ENCODE measurements at places on chromosomes 12 and 14. TPM values are rescaled to one million over a fixed set of nuclear protein-coding genes. Genes with fewer than 3 reads are reported as not detected.

DNA sequence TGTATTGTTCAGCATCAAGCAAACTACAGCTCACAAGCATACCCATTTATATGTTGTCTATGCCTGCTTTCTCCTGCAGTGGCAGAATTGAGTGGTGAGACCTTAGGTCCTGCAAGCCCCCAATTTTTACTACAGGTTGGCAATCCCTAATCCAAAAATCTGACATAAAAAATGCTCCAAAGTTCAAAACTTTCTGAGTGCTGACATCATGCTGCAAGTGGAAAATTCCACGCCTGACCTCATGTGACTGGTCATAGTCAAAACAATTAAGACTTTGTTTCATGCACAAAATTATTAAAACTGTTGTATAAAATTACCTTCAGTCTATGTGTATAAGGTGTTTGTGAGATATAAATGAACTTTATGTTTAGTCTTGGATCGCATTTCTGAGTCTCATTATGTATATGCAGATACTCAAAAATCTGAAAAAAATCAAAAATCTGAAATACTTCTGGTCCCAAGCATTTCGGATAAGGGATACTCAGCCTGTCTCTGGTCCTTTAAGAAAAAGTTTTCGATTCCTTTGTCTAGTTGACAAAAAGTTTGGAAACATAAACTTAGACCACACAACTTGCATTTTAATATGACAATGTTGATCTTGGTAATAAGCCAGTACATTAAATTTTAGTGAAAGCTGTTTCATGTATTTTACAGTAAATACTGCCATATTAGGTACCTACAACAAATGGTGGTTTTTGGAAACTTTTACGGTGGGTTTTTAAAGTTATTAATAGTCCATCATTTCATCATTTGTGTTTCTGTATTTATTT is 81.5 kb downstream of the AEBP2 start:
- DNase-seq = no peak

GRCh38 chr14:94171208-94171607 is 2.9 kb upstream of the PPP4R4 start:
- no peak for DNase-seq

GRCh38 chr12:30640392-30640791 is 55.3 kb downstream of the IPO8 start:
- DNase-seq = no peak

- no peak for DNase-seq
Observed at GRCh38 chr14:100443603-100444002, 120.5 kb downstream of the SLC25A47 start.

- no peak for DNase-seq
Observed at GRCh38 chr14:67725171-67725570, 23.5 kb downstream of the RDH12 start.

The LRP1-AS gene
- not detected for total RNA-seq

The TAS2R10 gene
- total RNA-seq = 0.62 TPM

The KCNH5 gene
- total RNA-seq = not detected

The ITGB7 gene
- total RNA-seq = 15.8 TPM

The SLC5A8 gene
- total RNA-seq = not detected

The SIX4 gene
- 7.3 TPM for total RNA-seq

The TMEM132D gene
- total RNA-seq = not detected

Data from ureter (tissue), 1 donor.